ENCODE measurements at places on chromosomes 7 and 10.
A peak's percentile ranks its signal among the peaks of the same experiment; 100 is the strongest.

DNA sequence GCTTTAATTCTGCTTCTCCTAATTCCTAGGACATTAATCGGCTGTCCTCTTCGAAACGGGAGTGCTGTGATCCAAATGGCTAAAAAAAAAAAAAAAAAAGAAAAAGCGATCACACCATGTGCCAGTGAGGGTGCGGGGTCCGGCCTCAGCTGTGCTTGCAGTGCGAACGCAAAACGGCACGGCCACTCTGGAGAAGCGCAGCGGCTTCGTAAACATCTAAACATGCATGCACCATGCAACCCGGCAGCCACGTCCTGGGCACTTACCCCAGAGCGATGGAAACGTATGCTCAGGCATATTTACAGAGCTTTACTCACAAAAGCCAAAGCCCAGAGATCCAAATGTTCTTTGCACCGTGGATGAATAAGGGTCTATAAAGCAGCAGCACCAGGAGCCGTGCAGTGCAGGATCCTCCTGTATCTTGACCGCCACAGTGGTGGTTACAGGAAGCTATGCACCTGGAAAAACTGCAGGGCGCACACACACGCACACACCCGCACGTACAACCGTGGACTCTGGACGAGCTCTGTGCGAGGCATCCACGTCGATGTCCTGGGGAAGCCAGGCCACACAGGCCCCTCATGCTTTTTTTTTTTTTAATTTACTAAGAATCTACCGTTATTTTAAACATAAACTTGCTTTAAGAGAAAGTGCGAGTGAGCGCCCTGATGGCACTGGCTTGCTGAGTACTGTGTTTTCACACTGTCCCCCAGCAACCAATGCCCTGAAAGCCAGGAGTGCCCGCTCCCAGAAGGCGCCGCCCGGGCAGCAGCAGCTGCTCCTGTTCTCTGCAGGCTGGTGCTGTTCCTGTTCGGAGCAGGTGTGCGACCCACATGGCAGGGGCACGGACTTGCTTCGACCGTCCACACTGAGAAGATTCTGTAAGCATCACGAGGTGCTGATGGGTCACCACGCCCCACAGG lies 25.0 kb downstream of the GPER1 start:
- no peak for DNase-seq

DNA sequence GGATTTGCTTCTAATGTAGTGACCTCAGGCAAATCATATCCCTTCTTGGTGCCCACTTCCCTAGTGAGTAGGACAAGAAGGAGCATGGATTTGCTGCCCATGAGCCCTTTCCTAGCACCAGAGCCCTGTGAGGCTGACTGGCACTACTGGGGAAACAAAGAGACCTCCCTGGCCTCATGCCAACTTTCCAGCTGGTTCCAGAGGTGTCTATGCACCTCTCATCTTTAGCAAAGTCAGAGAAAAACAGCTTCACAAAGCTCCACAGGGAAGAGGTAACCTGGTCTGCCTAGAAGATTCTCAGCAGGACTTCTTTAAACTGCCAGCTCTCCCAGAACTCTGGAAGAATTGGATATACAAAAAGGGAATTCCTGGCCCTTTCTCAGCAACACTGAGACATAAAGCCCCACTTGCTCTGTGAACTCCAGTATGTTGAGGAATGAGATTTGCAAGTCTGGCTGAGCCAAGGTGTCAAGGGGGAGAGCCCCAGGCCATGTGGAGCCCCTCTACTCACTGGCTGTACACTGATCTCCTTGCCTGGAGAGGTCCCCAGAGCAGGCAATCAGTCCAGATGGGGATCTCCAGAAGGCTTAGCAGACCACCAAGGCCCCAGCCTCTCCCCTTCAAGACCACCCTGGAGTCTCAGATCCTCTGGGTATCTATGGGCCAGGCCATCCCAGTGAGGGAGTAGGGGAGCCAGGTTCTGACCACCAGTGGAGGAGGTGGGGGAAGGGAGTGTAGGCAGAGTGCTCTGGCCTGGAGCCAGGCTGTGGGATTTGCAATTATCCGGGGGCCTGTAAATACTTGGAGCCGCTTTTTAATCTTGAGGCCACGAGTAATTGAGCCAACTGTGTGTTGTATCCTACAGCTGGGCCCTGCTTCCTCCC lies 24.4 kb upstream of the RBM20 start:
- no peak for DNase-seq

DNA sequence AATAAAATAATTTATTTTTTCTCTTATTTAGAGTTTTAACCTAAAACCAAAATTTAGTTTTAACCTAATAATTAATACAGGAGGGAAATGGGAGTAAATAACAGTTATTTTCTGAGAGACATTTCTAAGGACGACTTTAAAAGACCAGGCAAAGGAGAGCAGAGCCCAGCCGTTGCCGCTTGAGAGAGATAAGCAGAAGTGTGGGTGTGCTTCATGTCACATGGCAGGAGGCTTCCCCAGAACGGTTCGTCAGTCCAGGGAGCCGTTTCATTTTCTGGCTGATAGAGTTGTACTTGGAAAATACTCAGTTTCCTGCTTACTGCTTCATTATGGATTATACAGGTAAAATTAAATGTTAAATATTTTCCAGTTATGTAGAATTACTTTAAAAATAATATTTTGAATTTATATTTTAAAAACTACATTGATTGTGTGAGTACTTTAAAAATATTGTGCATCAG lies 61.4 kb downstream of the ST7 start:
- DNase-seq: peak; percentile 63

GRCh38 chr7:32587411-32587948 lies 92.2 kb downstream of the AVL9 start:
- DNase-seq: no peak

- DNase-seq: peak; percentile 10
These were observed 151.5 kb upstream of the PDE1C start for GRCh38 chr7:32221736-32222135.
